ENCODE measurements at places on chromosomes 7 and 10.
A peak's percentile ranks its signal among the peaks of the same experiment; 100 is the strongest.

DNA sequence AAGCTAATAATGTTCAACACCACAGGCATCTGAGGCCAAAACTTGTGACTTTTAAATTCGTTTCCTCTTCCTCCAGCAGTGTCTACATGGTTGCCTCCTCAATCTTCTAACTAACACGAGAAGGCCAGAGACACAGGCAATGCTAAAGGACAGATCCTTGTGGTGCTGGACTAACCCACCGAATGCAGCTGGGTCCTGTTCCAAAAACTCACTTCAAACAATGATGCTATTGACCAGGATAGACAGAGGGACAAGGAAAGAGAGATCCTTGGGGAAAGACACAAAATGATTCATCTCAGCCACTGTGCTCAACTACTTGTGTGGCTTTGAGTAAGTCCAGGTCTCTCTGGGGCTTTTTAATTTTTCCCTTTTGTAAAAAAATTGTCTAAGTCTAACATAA, 107.6 kb downstream of the KCNMA1 start:
- no peak for DNase-seq

GRCh38 chr7:28871631-28872030, 86.5 kb downstream of the TRIL start:
- no peak for DNase-seq

DNA sequence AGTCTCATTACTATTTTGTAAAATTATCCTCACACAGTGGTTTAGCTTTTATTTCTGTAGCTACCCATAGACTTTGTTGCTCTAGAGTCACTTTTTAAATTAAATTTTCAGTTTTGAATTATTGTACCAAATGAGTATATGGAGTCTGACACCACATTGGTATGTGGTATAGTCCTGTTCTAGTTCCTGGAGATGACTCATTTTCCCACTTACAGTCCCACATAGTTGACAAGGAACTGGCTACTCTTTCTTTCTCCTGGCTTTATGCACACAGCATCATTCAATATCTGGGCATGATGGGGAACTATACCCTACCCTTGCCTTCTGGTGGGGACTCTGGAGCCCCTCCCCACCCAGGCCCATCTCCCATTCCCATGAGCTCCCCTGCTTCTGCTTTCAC, 92.6 kb upstream of the RAB11FIP2 start:
- DNase-seq: peak; percentile 27

DNA sequence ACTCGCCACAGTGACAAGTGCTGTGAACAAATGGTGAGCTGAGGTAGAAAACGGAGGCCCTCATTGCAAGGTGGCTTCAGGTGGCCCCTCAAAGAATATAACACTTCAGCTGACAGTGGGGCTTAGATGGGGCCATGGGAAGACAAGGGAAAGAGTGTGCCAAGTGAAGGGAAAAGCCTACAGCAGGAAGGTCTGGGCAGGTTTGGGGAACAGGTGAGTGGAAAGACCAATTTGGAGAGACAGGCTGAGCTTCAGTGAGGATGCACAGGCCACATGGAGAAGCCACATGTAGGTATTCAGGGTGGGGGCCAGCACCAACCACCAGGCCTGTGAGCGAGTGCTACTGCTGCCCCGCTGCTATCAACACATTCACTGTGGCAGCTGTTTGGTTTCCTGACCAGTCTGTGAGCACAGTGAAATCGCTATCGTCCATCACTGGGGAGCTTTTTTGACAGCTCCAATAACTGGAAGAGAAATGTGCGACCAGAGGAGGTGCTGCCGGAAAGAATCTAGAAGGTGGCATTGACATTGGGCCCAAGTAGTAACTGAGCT, 3.4 kb downstream of the POLD2 start:
- no peak for DNase-seq

DNA sequence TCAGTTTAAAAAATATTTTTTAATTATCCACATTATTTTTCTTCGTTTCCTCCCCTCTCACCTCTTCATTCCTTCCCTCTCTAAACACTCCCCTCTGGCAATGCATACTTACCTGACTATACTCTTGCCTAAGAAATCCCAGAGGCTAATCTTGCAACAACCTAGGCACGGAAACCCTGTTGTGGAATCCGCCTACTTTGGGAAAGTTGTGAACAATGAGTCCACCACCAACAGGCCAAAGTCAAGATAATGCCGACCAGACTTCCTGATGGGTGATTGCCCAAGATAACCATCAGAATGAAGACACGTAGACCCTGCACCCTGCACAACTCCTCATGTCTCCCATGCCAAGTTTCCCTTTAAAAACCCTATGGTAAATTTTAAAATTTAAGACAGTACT, 521.5 kb downstream of the KIF20B start:
- no peak for DNase-seq

GRCh38 chr10:98474628-98475027, 27.9 kb upstream of the HPS1 start:
- DNase-seq: no peak

DNA sequence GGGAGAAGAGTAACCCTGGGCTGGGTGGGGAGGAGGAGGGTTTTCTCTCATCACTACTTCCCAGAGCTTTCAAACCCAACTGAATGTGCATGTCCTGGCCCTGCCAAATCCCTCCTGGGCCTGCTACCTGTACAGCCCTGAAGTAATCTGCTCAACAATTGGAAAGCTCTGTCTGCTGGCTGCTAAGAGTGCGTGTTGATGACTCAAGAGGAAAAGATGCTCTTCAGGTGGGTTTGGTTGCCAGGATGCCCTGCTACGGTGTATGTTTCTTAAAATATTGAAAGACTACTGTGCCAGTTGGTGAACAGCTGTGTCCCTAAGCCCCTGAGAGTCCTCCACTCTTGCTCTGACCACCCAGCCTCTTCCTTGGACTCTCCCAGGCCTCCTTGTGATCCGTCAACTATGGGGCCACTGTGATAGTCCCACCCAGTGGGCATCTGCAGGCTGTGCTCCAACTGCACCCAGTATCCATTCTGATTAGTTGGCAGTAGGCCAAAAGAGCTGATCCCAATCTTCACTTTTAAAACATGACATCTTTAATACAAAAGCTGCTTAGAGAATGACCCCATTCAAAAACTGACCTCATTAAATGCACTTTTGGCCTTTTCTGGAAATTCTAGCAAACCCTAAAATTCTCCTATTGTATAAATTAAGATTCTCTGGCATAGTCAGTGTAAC, 85.6 kb downstream of the AOAH start:
- DNase-seq: no peak

DNA sequence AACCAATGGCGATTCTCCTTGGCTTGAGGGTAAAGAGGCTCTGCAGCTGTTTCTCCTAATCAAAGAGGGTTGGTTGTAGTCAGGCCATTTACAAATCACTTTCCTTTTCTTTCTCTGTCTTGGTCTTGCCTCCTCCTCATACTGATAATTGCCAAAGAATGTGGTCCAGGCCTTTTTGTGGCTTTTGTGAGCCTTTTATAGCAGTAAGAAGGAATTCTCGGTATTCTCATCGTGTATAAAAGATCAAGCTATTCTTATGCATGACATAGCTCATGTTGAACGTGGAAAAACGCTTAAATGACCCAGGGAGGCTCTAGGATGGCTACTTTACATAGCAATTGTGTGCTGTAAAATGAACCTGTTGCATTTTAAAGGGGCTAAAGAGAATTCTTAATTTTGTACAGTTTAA, 62.6 kb downstream of the RBM20 start:
- peak; percentile 88 for DNase-seq

GRCh38 chr7:85055906-85056305, 130.9 kb downstream of the SEMA3D start:
- no peak for DNase-seq

DNA sequence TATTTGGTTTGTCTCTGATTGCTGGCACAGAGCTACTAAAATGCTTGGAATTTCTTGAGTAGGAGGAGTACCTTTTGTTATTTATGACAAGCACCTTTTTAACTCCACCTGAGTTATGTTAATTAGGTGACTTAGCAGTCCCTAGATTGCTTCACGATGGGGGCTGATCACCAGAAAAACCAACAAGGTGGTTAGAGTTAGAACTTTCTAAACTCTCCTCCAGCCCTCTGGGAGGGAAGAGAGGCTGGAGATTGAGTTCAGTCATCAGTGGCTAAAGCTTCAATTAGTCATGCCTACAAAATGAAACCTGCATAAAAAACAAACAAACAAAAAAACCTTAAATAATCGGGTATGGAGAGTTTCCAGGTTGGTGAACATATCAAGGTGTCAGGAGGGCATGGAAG, 23.6 kb upstream of the ING3 start:
- DNase-seq: no peak

DNA sequence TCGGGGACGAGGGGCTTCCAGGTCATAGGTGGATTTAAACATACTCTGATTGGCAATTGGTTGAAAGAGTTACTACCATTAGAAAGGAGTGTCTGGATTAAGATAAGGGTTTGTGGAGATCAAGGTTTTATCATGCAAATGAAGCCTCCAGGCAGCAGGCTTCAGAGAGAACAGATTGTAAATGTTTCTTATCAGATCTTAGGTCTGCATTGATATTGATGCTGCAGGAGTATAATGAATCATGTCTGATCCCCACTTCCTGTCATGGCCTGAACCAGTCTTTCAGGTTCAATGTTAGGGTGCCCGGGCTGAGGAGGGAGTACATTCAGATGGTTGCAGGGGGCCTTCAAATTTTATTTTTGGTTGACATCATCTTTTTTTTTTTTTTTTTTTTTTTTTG, 51.4 kb downstream of the SH3PXD2A start:
- no peak for DNase-seq

DNA sequence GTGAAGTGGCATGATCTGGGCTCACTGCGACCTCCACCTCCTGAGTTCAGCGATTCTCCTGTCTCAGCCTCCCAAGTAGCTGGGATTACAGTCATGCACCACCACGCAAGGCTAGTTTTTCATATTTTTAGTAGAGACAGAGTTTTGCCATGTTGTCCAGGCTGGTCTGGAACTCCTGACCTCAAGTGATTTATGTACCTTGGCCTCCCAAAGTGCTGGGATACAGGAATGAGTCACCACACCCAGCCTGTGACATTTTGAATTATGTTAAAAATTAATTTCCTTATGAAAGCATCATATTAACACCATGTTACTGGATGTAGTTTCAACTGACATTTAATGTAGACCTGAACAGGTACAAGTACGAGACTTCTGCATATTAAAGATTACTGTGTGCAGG, 24.3 kb downstream of the ABCB4 start:
- DNase-seq: no peak

DNA sequence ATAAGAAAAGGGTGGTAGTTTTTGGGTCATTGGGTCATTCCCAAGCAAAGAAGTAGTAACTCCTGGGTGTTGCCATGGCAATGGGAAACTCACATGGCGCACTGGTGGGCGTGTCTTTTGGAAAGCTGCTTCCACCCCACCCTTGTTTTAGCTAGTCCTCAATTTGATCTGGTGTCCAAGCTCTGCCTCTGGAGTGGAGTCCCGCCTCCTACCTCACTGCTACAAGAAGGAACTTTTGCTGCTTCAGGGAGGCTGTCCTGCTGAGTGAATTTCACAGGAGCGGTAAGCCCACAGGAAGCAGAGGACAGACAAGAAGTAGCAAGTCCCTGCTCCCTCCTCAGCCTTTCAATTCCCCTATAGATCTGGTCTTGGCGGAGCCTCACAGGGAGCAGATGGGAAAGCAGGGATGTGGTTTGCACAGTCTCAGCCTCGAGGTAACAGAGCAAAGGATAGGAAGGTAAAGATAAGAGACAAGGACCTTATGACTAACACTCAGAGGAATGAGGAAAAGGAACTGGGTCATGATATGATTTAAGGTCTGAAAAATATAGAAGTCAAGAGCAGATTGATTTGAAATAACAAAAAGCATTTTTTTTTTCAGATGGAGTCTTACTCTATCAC, 700.3 kb downstream of the TNS3 start:
- DNase-seq: no peak

DNA sequence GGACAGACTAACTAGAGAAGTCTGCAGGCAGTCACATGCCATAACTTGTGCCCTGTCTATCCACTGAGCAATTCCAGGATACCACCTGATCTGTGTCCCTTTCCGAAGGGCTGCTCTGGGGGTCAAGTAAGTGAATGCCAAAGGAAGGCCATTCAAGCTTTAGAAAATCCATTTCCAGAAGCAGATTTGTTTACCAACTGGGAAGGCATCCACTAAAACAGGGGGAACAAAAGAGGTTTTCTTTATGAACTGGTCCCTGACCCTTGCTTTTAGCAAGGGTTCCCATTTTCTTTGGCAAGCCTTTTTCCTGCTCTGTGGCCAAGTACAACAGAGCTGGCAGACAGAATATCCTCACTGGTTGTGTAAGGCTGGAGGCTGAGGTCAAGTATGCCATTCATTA, 36.5 kb downstream of the ITPRID1 start:
- DNase-seq: no peak

GRCh38 chr7:127366680-127367079, 25.8 kb downstream of the ZNF800 start:
- DNase-seq: no peak

- no peak for DNase-seq
These were observed 109.6 kb downstream of the KIAA1217 start for GRCh38 chr10:24318517-24318916.

- DNase-seq: no peak
These were observed 237.0 kb downstream of the WDR37 start for GRCh38 chr10:1293157-1293556.

DNA sequence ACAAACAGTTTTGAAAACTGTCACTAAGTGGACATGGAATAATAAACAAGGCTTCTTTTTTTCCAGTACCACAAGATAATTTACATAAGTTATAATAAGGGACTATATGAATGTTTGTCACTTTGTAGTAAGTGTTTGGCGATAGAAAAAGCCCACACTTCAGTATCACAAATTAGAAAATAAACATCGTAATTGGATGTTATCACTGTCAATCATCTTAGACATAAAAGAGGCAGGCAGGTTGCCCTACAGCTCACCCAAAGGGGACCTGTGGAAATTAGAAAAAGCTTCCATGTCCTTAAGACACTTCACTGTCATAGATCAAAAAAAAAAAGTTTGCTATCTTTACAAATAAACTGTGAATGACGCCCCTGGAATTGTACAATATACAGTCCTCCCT, 3.6 kb upstream of the NOC3L start:
- no peak for DNase-seq

- no peak for DNase-seq
These were observed 239.9 kb upstream of the KCND2 start for GRCh38 chr7:120033114-120033513.

DNA sequence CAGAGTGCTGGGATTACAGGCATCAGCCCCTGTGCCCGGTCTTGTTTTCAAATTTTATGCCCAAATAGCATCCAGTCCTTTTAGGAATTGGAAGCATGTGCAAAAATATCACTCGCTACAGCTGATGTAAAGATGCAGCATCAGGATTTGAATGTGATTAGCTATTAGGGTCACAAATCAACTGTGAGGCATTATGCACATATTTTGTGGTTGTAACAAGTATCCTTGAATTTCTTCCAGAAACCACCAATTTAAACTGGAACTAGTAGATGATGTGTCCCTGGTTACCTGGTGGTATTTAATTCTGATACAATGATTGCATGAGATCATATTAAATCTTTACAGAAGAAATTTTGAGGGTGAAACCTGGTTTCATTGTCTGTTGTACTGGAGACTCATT, 41.0 kb upstream of the ITGA8 start:
- no peak for DNase-seq

GRCh38 chr7:41097501-41097900, 605.4 kb downstream of the INHBA start:
- peak; percentile 27 for DNase-seq
